ENCODE measurements at places on chromosomes 1 and 21.

GRCh38 chr1:193402977-193403376, 216.6 kb upstream of the B3GALT2 start:
- no peak for DNase-seq

DNA sequence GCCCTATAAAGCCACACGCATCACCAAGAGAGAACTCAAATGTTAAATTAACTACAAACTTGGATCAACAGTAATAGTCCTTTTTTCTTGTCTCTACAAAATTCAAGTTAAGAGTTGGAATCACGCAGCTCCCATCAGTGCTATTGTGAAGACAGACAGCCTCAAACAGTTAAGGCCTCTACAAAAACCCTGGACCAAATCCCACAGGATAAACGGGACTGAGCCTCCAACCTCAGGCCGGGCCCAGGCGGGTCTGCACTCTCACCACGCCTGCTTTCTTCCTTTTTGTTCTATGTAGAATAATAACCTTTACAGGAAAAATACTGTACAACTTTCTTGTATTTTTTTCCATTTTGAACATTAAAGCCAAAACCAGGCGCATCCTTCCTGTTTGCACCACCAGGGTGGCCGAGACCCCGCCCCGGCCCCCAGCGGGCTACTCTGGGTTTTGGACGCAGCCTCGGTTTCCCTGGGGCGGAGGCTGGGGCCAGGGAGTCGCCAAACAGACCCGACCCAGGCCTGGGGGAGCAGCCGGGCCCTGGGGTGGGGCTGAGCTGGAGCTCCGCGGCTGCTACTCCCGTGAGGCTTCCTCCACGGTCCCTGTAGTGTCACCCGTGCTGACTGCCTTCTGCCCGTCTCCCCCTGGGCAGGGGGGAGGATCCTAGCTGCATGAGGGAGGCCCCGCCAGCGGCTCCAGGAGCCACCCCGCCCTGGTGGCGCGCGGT, 158.4 kb downstream of the CASZ1 start:
- no peak for DNase-seq

- DNase-seq = no peak
Measured at GRCh38 chr1:87629673-87630072, 301.0 kb downstream of the LMO4 start.

GRCh38 chr1:34055818-34056217, 109.2 kb downstream of the CSMD2 start:
- no peak for DNase-seq

- DNase-seq = no peak
Measured at GRCh38 chr1:205436776-205437410, 15.0 kb upstream of the LEMD1 start.

- DNase-seq = no peak
Measured at GRCh38 chr1:76176000-76176399, 101.5 kb downstream of the ST6GALNAC3 start.

- no peak for DNase-seq
Measured at GRCh38 chr1:179251675-179252074, 22.2 kb upstream of the ABL2 start.

DNA sequence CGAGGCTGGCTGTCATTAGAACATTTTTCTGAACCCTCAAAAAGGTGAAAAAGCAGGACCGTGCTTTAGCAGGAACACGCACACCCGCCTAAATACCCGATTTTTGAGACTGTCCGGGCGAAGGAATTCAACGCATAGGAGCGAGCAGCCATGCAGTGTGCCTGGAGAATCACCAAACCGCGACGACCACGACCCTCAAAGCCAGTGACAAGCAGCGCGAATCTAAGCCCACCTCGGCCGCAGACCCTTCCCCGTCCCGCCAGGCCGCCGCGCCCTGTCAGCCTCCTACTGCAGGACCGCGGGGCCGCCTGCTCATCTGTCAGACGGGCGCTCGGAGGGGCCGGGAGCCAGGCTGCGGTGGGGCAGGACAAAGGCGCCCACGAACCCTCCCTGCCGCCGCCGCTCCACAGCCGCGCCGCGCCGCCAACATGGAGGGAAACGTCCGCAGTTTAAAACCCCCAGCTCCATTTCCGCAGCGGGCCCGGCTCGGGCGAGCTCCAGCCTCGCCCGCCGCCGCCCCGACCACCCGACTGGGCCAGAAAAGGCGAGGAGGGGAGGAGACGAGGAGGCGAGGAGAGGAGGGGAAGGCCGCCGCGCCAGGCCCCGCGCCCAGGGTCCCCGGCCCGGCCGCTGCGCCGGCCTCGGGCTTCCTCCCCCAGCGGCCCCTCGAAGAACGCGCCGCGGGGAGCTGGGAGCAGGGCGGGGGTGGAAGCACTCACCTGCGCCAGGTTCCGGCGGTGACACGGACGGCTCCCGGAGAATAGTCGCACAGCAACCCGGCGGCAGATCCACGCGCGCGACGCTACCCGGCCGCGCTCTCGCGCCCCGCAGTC, at the start of gene LBR:
LBR (minus strand) TSS at position 804 of the 833 bp plus-strand sequence. CDS start 3,963 bp downstream, outside the sequence.
- DNase-seq = no peak

DNA sequence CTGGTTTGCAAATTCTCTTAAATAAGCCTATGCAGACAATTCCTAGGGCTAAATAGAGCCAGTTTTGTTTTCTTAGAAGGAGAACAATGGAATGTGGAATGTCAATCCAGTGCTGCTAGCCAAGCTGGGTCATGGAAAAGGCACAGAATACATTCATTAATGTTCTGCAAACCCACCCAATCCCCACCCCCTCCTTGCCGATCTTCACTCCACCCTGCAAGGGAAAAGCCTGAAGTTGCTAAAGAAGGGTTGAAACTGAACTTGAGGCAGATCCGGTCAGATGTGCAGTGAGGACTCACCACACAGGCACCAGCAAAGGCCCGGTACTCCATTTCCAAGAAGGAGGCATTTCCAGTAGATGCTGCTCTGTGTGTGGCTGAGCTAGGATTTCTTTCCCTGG, 179.6 kb downstream of the PLPP3 start:
- DNase-seq = no peak

- DNase-seq = no peak
Measured at GRCh38 chr1:84269306-84269705, 32.2 kb upstream of the SAMD13 start.

GRCh38 chr21:32713726-32714125, 14.1 kb downstream of the SYNJ1 start:
- DNase-seq = no peak

GRCh38 chr1:36108314-36108713, 16.7 kb downstream of the COL8A2 start:
- no peak for DNase-seq

- DNase-seq = no peak
Measured at GRCh38 chr1:29148656-29149491, 25.2 kb upstream of the TMEM200B start.

DNA sequence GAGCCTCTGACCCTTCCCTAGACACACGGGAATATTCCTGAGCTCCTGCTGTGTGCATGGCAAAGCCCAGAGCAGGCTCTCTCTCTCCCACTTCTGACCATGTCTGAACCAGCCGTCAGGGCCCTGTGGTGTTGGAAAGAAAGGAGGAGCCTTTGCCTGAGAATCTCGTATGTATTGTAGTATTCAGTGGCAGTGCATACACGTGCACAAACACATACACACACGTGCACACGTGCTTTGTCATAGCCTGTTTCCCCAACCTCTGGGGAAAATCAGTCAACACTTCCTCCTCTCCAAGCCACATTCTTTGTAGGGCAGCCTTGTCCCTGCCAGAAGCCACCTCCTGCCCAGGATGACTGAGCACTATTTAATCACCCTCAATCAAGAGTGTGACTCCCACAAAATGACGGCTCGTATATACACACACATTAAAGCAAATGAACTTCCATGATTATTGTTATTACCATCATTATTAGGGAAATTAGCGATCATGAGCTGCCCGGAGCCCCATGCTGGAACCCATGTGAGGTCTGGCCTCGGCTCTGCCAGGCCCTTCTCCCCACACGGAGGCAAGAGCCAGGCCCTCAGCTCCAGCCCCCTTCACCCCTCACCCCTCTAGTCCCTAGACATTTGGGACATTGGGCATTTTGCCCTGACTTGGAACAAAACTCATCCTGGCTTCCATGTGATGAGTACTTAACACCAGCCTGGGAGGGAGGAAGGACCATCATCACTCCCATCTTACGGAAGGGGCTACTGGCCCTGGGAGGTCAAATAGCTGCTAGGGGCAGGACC, 331.9 kb downstream of the NPHP4 start:
- DNase-seq = no peak

DNA sequence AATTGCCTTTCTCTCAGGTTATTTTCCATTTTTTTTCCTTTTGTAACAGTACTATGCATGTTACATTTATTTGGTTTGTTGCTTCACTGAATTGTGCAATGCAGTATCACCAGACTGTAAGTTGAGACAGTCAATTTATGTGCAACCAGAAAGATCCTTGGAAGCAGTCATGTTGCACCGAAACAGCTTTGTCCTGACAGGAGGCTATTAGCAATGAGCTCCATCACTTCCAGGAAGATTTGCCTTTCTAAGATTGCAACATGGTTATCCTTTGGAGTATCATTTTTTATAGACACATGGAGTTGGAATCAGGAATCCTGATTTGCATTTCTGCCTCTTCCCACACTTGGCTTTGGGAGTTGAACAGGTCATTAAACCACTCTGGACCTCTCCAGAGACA, 84.5 kb upstream of the ST6GALNAC5 start:
- no peak for DNase-seq

DNA sequence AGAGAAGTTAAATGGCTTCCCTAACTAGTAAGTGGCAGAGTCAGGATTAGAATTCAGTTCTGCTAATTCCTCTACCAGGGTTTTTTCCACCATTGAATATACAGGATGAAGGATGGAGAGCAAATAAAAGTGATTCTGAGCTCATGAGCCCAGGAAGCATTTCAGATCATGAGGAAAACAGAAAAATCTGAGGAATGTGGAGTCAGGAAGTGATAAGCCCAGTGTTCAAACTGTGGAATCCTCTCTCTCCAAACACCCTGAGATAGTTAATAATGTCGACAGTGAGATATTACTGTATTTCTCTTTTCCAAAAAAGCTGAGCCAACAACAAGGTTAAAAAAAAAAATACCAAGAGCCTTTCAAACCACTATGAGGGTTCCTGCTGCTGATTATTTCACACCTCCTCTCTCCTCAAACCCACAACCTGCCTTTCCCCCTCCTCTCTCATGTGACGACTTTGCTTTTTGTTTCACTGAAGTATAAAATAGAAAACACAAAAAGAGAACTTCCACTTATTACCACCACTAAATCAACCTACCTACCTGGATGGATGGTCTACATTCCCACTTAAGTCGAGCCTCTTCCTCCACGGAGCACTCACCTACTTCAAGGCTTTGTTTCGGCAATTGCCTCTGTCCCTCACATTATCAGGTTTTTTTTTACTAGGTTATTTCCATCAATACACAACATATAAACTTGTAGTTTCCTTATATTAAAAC, 8.9 kb downstream of the SLAMF1 start:
- DNase-seq = no peak

- DNase-seq = no peak
Measured at GRCh38 chr1:37372302-37372701, 102.1 kb upstream of the ZC3H12A start.

GRCh38 chr1:177310326-177310725, 139.6 kb downstream of the BRINP2 start:
- DNase-seq = no peak

GRCh38 chr1:160578175-160578524, 1.1 kb downstream of the CD84 start:
- DNase-seq = no peak

DNA sequence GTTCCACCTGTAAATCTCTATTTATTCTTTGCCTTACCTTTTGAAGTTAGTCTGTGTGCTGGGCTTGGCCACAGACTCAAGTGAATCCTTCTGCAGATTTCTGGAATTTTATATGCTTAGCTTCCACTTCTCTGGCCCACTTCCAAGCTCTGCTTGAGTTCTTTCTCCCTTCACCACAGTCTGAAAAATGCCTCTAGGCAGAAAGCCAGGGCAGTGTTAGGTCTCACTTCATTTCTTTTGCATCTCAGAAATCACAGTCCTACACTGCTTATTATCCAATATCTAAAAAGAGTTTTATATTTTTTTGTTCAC, 48.9 kb downstream of the INKA2 start:
- DNase-seq = no peak

DNA sequence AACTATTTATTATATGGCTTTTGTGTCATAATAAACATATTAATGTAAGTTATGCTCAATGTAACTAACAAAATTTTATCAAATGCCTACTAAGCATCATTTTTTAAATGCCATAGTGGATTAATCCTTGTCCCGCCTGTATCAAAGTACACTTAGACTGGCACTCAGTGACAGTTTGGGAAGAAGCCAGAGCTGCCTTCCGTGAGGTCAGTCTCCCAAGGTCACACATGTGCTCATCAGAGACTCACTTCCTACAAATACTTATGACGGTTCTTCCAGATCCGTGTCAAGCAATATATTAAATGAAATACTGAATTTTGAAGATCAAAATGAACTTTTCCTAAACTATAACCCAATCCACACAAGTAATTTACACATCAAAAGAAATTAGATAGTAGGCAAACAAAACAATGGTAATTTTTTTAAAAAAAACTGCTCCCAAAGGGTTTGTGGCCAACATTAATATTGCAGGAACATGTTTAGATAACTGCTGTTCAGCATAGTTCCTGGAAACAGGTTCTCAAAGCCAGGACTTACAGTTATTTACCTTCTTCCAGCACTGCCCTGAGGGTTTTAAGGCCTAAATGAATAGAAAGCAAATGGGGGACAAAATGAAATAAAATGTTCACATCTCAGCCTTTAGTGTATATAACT, 27.2 kb downstream of the WLS start:
- no peak for DNase-seq

GRCh38 chr1:184634296-184634695, 120.4 kb downstream of the EDEM3 start:
- no peak for DNase-seq

DNA sequence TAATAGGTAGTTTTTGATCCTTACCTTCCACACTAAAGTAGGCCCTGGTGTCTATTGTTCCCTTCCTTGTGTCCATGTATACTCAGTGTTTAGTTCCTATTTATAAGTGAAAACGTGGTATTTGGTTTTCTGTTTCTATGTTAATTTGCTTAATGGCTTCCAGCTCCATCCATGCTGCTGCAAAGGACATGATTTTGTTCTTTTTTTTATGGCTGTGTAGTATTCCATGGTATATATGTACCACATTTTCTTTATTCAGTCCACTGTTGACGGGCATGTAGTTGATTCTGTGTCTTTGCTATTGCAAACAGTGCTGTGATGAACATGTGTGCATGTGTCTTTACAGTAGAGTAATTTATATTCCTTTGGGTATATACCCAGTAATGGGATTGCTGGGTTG, 20.8 kb downstream of the PRCC start:
- no peak for DNase-seq

GRCh38 chr1:45037456-45037855, 25.4 kb downstream of the UROD start:
- no peak for DNase-seq

DNA sequence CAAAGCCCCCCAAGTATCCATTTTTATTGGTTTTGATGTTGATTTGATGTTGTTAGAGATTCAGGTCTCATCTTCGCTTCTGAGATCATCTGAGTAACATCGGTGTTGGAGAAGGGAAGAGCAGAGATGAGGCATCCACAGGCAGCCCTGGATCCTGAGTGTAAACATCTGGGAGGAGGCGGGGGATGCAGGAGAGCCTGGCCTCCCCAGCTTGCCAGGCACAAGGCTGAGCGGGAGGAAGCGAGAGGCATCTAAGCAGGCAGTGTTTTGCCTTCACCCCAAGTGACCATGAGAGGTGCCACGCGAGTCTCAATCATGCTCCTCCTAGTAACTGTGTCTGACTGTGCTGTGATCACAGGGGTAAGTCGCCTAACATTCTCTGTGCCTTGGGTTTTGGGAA, at the start of gene PROK1:
PROK1 (plus strand) TSS at position 221 of the 400 bp plus-strand sequence; CDS start at position 289, 68 bp downstream.
- DNase-seq = no peak

GRCh38 chr1:1020000-1020404, at the start of gene AGRN:
Gene AGRN (plus strand): TSS chr1:1020120. CDS start chr1:1020173, 53 bp downstream.
- DNase-seq = no peak

GRCh38 chr21:36209626-36210171, 53.1 kb downstream of the DOP1B start:
- DNase-seq = peak; percentile 14

Measured in T-helper 17 cell (primary cell).